Cerebellar nuclear complex (tissue), 1 donor: ENCODE measurements at places on chromosomes 16 and 17.

GRCh38 chr17:55484575-55484974 lies 26.7 kb downstream of the SMIM36 start:
- no peak for DNase-seq

GRCh38 chr16:2388875-2389433 lies 40.3 kb upstream of the CCNF start:
- no peak for DNase-seq

DNA sequence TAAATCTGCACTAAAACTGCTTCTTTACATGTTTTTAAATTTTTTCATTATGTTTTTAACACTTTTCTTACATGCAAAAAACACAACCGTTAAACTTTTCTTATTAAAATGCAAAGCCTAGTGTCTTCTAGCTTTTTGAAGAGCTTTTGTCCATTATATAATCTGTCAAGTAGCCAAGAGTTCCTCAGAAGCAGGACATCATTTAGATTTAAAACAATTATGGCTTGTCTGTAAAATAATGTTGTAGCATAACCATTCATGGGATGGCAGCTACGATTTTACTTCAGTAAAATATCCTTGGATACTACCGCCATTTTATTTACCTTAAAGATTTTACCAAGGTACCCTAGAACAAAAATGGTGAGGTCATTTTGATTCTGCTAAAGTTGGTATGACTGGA lies 2.8 kb downstream of the OMG start:
- no peak for DNase-seq

GRCh38 chr17:50311483-50311882 lies 34.4 kb upstream of the XYLT2 start:
- no peak for DNase-seq

- no peak for DNase-seq
These were observed at the start of gene EVI2B for GRCh38 chr17:31313982-31314781. TSS of gene EVI2B (minus strand) at chr17:31314054. CDS start at chr17:31305609, 8,445 bp downstream.

DNA sequence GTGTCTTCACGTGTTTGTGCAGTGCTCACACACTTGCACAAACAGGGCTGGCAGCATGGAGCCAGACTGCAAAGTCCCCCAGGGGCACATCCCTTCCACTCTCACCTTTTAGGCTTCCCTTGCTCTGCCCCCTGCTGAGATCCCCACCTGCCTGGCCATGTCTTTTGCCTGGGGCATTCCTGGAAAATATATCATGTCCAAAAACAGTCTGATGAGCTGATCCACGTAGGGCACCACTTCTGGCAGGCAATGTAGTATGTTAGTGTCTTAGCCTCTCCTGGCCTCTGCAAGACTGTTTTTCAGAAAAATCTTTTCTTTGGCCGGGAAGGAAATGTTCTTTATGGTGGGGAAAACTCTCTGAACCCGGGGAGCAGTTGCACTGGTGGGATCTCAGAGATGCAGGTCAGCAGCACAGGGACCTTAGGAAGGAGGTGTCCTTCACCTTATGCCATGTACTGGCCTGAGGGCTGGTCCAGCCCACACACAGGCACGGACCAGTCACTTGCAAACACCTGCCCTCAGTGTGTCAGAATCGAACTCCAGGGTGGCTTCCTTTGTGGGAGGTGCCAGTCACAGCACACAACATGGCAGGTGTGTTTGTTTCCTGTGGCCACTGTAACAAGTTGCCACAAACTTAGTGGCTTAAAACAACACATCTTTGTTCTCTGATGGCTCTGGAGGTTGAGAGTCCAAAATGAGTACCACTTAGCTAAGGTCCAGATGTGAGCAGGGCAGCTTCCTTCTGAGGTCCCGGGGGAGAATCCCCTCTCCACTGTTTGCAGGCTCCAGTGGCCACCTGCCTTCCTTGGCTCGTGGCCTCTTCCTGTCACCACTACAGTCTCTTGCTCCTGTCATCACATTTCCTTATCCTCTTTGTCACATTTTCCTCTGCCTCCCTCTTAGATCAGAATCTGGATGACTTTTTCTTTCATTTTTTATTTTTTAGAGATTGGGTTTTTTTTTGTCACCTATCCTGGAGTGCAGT lies 46.6 kb downstream of the MPRIP start:
- no peak for DNase-seq

DNA sequence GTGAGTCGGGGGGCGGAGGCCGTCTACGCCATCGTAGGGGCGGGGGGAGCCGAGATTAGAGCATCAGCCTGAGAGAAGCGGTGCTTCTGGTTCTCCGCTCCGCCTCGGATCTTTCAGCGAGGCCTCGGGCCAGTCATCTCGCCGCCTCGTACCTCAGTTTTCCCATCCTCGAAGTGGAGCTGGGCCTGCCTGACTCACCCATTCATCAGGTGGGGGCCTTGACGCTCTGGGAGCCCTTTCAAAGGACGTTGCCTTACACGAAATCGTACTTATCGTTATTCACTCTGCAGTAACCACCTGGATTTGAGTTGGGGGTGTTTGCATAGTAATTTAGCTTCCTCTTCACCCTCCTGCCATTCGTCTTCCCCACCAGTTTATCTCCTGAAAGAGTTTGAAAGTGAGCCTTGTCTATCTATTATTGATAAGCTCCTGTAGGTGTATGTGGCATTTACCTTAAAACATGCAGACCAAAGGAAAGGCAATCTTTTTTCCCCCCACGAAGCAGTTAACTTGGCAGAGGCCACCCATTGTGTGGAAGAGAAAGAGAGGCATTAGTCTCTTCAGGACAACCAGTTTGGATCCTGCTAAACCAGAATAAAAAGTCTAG lies 674 bp downstream of the TAF15 start:
- DNase-seq, result no peak

- no peak for DNase-seq
These were observed 27.5 kb downstream of the NLRC5 start for GRCh38 chr16:57016831-57017230.

- DNase-seq, result no peak
These were observed 33.0 kb downstream of the NGFR start for GRCh38 chr17:49527927-49528651.

- no peak for DNase-seq
These were observed 44.1 kb upstream of the MARCHF10 start for GRCh38 chr17:62852195-62852594.

DNA sequence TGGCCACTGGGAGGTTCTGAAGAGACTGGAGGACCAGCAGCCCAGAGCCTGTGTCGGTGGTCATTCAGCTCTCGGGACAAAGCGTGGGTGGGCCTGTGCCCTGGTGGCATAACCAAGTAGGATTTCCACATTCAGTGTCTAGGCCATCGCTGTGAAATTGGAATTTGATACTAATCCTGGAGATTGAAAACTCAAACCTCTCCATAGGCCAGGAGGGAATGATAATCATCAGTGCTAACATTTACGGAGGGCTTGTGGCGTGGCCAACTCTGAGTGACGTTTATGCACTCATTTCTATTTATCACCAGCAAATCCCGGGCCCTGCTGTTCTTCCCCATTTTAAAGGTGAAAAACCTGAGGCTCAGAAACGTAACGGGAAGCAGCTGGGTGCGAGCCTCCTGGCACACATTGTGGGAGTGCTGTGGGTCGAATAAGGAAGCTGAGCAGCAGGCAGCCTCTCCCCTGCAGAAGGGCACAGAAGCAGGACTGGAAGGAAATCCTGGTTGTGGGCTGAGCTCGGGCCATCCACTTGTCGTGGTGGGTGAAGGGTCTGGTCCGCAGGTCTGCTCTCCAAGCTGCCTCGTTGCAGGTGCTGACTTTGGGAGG lies 33.1 kb downstream of the RAI1 start:
- DNase-seq, result no peak

DNA sequence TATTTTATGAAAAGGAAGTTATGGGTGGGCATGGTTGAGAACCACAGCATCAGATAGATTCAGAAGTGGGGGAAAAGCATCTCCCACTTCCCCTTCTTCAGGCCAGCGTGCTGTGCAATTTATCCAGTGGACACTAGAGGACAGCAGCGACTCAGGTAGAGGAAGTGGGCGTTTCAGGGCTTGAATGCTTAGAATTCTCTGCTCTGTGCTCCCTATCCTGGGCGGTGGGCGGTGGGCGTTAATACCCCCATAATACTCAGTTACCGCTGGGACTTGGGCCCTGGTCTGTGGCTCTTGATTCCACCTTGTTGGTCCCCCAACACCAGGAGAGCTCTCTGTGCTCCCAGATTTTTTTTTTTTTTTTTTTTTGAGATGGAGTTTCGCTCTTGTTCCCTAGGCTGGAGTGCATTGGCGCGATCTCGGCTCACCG lies 3.7 kb upstream of the LYZL6 start:
- no peak for DNase-seq

DNA sequence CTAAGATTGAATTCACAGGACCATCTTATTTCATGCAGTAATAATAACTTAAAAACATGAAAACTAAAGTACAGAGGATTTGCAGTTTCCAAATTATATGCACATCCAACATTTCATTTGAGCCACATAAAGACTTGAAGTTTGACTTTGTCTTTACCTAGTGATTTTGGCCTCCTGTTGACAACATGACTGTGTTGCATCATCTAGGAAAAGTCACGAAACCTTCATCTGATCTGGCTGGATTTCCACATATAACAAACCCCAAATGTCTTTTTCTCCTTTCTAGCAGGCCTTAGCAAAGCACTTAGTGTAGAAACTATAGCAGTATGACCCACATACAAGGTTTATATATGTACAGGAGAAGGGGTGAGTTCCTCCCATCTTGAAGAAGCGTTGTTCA lies 406.5 kb upstream of the CDH5 start:
- no peak for DNase-seq

- no peak for DNase-seq
These were observed 585 bp downstream of the MT2A start for GRCh38 chr16:56608876-56609462.

DNA sequence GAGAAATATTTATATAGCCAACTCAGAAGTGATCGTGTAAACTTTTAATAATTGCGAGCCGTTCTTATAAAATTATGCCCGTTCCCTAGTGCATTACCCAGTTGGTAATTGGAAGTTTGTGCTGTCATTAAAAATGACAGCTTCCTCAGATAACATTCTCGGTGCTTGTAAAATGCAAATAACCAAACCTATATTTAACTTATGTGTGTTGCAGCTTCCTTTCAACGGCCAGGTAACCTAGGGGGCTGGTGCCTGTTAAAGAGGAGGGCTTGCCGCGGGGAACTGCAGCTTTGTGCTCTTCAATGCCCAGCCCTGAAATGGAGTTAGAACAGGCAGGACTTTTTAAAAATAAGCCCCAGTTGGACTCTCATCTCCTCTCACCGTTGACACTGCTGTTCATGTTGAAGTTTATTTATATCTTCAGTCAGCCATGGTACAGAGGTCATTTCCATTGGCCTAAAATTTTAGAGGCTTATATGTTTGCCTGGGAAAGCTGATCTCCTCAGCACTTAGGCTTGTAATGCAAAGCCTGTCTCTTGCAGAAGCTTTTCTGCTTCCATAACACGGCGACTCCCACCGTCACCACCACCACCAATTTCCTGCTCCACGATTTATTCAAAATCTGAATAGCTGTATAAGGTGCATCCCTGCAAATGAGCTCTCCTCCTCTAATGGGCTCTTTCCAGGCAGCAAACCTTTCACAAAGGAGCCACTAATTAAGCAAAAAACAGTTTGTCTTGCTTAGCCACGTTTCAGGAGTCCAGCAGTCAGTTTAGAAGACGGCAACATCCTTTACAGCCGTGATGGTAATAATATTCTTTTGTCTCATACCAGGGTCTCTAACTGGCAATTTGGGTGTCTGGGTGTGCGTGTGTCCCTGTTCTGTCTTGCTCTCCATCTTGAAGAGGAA lies 74.7 kb downstream of the RPA1 start:
- no peak for DNase-seq

DNA sequence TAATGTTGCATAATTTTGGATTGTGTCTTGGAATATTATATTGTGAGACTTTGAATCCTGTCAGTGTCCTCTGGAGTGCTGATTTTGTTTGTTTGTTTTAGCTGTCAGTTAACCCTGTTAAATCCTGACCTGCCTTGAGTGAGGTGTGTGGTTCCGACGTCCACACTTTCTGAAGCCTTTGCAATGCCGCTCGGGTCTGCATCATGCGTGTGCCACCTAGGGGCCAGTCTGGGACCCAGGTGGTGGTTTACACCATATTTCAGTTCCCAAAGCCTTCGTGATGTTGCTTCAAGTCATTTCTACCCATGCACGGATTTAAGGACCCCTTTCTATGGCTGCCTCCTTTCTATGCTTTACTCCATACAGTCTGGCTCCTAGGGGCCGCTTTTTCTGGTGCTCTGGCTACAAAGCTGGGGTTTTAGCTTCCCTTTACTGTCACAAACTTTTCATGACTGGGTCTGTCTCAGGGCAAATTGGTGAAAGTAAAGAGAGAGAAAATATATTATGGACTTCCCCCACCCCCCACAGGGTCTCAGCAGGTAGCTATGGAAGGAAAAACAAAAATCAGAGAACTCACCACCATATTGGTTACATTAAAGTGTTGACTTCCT lies 11.4 kb upstream of the OR4D1 start:
- no peak for DNase-seq

DNA sequence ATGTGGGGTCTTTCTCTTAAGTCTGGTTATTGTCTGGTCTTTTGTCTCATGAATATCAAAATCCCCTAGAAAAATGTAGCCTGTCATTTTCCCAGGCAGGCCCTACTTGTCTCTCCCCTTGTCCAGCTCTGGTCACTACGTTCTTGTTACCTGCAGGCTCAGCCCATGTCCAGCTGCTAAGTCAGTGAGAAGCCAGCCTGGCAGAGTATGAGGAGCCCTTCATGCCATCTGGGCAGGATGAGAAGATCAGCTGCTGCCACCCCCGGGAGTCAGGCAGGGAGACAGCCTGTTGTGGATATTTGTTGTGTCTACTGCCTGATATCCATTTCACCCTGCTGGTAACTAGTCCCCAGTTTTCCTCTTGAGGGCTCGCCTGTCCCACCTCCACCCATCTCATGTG lies 88.9 kb downstream of the ASIC2 start:
- DNase-seq, result no peak

GRCh38 chr17:44093231-44093900 lies 22.8 kb downstream of the G6PC3 start:
- DNase-seq, result no peak

- no peak for DNase-seq
These were observed 4.6 kb upstream of the MAPK8IP3 start for GRCh38 chr16:1701216-1701878.

DNA sequence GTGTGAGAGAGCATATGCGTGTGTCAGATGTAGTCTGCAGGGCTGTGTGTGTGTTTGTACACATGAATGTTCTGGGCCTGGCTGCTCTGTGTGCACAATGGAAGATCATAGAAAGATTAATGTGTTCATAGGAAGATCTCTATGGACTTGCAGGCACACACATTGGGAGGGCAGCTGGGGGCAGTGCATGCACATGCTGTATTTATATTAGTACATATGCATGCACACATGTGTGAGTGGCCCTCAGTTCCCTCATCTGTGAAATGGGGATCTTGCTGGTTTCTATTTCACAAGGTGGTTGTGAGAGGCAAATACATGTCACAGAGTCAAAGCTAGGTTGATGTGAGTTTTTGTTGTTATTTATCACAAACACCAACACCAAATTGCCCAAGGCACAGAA lies 2.1 kb downstream of the CA7 start:
- DNase-seq, result no peak
